ENCODE measurements at places on chromosomes 1 and 21. TPM values are rescaled to one million over a fixed set of nuclear protein-coding genes. Genes with fewer than 3 reads are reported as not detected.
A peak's percentile ranks its signal among the peaks of the same experiment; 100 is the strongest.

The GPR3 gene
- 1.7 TPM for total RNA-seq

The ALX3 gene
- not detected for total RNA-seq

The TLR5 gene
- total RNA-seq: not detected

The ZNF691 gene
- total RNA-seq: 12.4 TPM

The SMPDL3B gene
- 0.38 TPM for total RNA-seq

The ZMYND12 gene
- total RNA-seq: 0.68 TPM

- DNase-seq: no peak
Measured at GRCh38 chr1:12518931-12519692, 98.9 kb downstream of the DHRS3 start.

GRCh38 chr21:46038871-46039397 lies 57.4 kb downstream of the COL6A1 start:
- DNase-seq: no peak

- no peak for DNase-seq
Measured at GRCh38 chr1:91712981-91713841, 172.7 kb downstream of the TGFBR3 start.

- DNase-seq: no peak
Measured at GRCh38 chr1:78410643-78411042, 80.1 kb upstream of the PTGFR start.

DNA sequence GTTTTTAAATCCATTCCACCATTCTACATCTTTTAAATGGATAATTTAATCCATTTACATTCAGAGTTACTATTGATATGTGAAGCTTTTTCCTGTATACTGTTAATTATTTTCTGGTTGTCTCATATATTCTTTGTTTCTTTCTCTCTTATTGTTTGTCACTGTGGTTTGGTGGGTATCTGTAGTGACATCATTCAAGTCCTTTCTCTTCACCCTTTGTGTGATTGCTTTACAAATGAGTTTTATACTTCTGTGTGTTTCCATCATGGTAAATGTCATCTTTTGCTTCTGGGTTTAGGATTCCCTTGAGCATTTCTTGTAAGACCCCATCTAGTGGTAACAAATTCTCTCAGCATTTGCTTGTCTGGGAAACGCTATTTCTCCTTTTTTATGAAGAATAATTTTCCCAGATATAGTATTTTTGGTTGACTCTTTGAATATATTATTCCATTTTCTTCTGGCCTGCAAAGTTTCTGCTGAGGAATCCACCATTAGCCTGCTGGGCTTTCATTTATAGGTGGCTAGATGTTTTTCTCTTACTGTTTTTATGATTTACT lies 10.2 kb downstream of the LY9 start:
- no peak for DNase-seq

DNA sequence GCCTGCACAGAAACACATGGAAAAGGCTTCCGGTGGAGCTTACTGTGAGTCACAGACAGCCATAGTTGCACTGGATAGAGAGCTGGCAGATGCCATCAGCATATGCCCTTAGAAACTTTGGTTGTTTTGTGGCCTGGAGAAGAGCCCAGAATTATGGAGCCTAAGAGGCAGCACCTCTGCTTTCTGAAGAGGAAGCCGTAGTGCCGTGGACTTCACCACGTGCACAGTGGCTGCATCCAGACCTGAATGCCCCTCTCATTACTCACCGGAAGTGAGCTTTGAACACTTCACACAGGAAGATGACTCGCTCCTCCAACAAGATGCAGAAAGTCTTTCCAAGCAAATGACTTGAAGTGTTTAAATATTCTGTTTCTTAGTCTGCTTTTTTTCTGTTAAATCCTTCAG lies 28.4 kb downstream of the JUN start:
- DNase-seq: peak; percentile 72

DNA sequence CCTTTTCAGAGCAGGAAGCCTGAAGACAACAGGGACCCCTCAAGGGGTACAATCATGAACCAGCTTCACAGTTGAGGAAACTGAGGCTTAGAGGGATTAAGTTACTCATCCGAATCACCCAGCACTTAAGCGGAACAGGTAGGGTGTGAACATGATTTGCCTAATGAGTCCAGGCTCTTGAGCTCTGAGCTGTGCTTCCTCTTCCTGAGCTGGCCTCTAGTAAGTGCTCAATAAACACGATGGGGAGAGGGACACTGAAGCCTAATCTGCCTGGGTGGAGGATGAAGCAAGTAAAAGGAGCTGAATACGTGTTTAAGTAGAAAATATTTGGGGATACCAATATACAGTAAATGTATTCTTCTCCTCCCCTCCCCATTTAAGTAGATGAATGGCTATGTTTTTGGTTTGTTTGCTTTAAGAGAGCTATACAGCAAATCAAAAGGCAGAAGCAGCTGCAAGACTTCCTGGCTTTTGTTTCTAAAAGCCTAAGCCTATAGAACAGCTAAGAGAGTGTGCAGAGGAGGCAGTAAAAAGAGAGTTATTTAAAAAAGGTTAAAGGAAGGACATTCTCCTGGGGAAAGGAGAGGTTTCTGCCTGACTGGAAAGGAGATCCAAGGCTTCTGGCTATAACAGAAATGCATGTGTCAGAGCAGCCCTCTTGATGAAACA lies 20.5 kb downstream of the STPG1 start:
- no peak for DNase-seq

- DNase-seq: no peak
Measured at GRCh38 chr1:33317946-33318345, 3.0 kb downstream of the A3GALT2 start.

Measured in Caki2 (cell line).